Type B pancreatic cell (in vitro differentiated cells): ENCODE measurements at places on chromosomes 11 and 22. TPM values are rescaled to one million over a fixed set of nuclear protein-coding genes. Genes with fewer than 3 reads are reported as not detected.

Gene MS4A3
- total RNA-seq = not detected in 2 replicates

Gene ADM2
- total RNA-seq = 2.6 and 10.2 TPM in 2 replicates

Gene CCDC81
- total RNA-seq = 0.79 and 3.2 TPM in 2 replicates

Gene FAM118A
- total RNA-seq = 89.7 and 121 TPM in 2 replicates

Gene OR52A1
- total RNA-seq = not detected in 2 replicates

Gene FXYD2
- total RNA-seq = 40.8 and 57.5 TPM in 2 replicates

Gene FIBIN
- total RNA-seq = 0.43 and 0.65 TPM in 2 replicates

Gene PISD
- total RNA-seq = 39.5 and 47.6 TPM in 2 replicates

Gene ELMOD1
- 4.0 and 7.6 TPM in 2 replicates for total RNA-seq

Gene UBQLNL
- 0.19 and 0.39 TPM in 2 replicates for total RNA-seq

Gene MMP12
- 0.27 TPM in 1 of 2 replicates, not detected in the other for total RNA-seq

Gene CNTF
- 1.6 and 2.0 TPM in 2 replicates for total RNA-seq

Gene DDIAS
- 4.4 and 7.6 TPM in 2 replicates for total RNA-seq

Gene TMPRSS4
- 33.8 and 169 TPM in 2 replicates for total RNA-seq

DNA sequence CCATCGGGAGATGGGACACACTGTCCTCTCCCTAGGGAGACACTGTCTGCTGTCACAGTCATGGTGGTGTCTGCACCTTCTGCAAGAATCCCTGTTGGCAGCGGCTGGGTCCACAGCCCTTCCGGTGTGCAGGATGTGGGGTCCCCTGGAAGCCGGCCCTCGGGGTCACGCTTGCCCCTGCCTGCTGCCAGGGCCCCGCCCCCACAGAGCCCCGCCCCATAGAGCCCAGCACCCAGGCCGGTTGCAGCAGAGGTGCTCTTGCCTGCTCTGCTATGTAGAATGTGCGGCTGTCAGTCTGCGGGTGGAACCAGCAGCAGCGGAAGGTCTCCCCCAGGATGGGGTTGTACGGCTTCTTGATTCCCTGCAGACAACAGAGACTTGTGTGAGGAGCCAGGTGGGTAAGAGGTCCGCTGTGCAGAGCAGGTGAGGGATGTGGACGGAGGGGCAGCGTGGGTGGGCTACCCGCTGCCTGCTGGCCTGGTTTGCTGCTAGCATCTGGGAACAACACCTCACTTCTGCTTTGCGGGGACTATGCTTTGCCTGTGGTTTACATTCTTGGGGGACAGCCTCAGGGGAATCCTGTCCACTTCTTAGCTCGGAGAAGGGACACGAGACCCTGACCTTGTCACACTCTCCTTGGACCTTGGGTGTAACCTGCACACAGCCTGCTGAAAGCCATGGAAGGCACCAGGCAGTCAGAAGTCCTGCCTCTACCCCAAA lies 44.9 kb upstream of the CARS1 start:
- DNase-seq = peak; percentile 31

DNA sequence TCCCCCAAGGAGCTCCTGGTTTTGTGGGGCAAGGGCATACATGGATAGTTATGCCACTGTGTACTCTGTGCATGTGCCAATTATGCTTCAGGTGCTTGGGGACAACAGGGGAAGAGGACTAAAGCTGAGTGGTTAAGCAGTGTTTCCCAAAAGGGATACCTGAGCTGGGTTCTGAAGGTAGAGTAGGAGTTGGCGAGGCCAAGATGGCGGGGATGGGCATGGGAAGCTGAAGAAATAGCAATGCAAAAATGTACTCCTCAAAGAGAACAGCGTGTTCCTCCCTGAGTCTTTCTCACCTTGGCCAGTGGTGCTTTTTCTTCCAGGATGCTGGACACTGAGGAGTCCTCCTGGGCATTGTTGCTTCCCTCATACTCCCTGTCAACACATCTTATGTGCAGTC lies 90.0 kb upstream of the LARGE1 start:
- DNase-seq = no peak

GRCh38 chr11:57703341-57703740 lies 8.7 kb downstream of the MED19 start:
- no peak for DNase-seq

- peak; percentile 65 for DNase-seq
Observed at GRCh38 chr22:50733521-50734342, 4.3 kb upstream of the ACR start.

DNA sequence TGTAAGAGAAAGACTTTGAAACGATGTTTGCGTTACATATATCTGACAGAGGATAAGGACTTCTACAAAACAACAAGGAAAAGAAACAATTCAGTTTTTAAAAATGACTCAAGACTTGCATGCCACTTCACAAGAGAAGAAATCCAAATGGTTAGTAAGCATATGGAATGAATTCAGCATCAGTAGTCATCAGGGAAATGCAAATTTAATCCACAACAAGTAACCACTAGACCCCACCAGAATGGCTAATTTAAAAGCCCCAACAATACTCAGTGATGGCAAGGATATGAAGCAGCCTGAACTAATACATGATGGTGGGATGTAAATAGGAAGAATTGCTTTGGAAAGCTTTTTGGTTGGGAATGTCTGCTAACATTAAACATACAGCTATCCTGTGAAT lies 142.6 kb downstream of the ATXN10 start:
- DNase-seq = no peak

DNA sequence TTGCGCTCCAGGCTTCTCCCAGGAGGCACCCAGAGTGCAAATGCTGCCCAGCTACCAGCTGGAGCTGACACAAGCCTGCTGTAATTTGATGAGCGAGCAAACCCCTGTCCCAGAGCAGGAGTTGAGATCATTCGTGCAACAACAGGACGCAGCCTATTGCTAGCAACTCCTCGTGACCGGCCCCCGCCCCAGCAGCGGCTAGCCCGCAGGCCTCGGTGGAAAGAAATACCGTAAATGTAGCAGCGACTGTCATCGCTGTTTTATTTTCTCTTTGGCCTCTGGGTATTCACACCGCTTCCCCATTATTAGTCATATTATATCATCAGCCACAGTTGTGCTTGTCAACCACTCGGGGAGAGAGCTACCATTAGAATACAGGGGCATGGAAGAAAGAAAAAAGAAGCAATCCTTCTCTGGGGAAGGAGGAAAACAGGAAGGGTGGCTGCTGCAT lies 59.2 kb upstream of the ATXN10 start:
- no peak for DNase-seq

DNA sequence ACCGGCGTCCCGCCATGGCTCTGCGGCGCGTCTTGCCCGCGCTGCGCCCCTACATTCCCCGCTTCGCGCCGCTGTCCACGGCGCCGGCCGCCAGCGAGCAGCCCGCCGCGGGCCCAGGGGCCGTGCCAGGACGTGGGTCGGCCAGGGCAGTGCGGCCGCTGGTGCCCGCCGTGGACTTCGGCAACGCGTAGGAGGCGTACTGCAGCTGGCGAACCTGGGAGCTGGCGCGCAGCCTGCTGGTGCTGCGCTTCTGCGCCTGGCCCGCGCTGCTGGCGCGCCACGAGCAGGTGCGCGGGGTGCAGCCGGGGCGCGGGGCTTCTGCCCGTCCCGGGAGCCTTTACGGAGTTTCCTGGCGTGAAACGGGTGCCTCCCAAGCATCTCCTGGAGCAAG lies 20.1 kb downstream of the DGCR6L start:
- DNase-seq = no peak

DNA sequence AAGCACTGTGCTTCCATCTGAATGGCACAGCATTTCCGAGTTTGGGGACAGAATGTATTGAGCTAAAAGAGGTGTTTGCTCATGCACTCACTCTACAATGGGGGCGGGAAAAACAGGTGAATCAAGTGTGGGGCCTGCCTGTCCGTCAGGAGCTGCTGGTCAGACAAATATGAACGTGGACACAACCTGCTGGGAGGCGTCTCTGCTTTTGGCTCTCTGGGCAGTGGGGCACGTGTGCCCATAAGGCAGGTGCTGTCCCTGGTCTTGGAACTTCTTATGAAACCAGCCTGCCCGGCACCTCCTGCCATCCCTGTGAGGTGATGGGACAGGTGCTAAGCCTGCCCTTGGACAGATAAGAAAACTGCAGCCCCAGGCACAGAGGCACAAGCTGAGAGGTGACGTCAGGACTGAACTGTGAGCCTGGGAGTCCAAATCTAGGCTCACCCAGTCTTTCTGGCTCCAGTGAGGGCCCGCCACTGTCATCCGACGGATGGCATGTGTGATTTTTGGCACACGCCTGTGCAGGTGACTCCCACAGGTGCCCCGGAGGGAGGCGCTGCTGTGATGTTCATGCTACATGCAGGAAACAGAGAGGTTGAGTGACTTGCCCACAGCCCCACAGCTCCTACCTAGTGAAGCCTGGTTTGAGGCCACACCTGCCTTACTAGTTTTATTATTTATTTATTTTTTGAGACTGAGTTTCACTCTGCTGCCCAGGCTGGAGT lies 51.6 kb downstream of the SMIM38 start:
- no peak for DNase-seq

DNA sequence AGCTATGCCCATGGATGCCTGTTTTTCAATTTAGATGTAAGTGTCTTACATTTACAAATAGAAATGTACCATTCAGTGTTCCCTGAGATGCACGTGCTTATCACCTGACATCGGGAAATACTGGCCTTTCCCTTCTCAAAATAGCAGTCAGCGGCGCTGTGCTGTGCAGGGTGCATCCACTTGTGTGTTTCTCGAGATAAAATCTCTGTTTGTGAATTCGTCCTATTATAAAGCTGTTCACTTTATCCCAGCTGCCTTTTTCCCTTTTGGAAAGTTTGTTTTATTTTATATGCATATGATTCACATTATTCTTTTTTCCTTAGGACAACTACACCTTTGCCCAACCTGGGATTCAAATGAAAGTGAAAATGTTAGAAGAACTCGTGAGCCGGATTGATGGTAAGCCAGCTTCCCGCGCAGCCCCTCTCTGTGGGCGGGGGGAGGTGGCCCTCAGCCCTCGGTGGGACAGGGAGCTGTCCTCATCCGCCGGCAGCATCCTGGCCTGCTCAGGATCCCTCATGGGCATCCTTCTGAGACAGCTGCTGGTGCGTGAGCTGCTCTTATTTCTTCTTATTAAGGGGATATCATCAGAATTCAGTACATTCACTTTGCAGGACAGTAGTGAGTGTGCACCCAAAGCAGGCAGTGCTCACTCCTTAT lies 235.0 kb downstream of the TBC1D22A start:
- DNase-seq = no peak

GRCh38 chr22:45067731-45068130 lies 57.9 kb upstream of the PHF21B start:
- no peak for DNase-seq

DNA sequence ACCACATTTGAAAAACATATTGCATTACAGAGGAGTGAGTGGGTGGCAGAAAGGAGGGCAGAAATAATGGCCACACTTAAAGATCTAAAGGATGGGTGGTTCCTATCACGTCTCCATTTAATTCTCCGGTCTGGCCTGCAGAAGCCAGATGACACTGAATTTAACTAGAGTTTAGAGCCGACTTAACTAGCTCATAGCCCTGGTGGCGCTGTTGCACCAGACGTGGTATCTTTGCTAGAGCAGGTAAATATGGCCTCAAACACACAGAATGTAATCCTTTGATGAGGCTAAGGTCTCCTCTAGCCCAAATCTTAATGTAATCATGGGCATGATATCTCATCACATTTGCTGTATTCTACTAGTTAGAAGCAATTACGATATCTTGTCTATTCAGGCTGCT lies 51.5 kb upstream of the GAL start:
- DNase-seq = no peak

GRCh38 chr22:30824096-30824495 lies 129.4 kb downstream of the OSBP2 start:
- DNase-seq = no peak

- no peak for DNase-seq
Observed at GRCh38 chr11:105937331-105937730, 84.7 kb downstream of the MSANTD4 start.

DNA sequence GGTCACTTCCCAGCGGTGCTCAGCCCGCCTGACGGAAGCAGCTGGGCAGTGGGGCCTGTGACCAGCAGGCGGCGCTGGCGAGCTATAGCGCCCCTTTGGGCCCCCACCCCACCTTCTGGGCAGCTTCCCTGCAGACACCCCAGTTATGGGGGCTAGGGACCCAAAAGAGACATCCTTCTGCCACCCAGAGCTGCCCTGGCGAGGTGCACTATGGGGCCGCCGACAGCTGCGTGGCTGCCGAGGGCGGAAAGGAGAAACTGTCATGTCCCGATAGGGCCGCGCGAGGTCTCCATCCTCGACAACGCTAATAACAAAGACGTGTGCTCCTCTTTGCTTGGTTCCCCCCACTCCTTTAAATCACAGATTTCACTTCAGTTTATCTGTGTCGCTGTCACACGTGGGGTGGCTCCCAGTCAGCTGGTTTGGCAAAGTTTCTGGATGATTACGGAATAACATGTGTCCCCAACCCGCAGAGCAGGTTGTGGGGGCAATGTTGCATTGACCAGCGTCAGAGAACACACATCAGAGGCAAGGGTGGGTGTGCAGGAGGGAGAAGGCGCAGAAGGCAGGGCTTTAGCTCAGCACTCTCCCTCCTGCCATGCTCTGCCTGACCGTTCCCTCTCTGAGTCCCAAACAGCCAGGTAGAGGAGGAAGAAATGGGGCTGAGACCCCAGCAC lies 673 bp upstream of the MYO7A start:
- no peak for DNase-seq

DNA sequence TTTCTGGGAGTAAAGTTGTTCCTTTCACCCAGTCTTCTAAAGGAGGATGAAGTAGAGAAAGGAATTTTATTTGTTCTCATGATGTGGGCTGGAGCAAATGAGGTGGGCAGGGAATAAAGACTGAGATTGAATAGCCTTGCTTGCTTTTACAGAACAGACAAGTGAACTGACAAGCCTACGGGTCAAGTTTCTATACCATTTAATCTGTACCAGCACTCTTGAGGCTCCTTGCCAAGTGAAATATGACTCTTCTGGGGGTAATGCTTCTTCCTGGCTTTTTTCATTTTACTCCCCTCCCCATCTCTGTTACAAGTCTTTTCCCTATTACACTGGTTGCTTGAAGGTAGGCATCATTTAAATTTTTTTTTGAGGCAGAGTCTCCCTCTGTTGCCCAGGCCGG lies 54.8 kb downstream of the CSTPP1 start:
- DNase-seq = no peak

- DNase-seq = no peak
Observed at GRCh38 chr11:112590764-112591163, 330.1 kb upstream of the PLET1 start.

DNA sequence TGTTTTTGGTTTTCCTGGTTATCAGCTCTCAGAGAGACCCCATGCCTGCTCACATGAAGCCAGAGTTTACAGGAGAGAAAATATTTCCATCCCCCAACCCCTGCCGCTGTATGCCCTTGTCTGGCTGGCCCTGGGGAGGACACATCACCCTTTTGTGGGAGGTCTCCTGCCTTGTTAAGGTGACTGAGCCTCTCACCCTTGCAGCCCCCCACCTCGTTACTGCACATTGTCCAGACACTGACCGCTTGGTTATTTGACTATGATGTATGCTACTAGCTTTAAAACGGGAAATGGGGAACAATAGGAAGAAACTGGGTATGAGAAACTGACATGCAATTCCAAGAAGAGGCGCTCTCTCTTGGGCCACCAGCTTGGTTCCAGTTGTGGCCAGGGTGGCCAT lies 51.1 kb upstream of the RFPL3 start:
- DNase-seq = no peak

DNA sequence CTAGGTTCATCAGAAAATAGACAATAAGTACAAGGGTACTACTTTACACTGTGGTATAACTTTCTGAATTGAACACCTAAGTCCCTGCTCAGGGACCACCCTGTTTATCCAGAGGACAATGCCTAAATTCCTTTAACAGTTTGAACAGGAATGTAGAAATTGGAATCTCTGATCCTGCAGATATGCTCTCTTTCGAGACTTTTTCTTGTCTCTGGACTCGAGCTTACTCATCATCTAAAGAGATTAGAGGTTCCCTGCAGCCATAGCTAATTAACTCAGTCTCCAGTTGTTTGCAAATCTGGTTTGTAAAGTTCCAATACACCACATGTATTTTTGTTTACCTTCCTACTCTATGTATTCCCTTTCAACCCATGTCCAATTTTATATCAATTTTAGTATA lies 1.0 kb downstream of the HOATZ start:
- DNase-seq = no peak

- no peak for DNase-seq
Observed at GRCh38 chr11:107493117-107493516, 35.5 kb upstream of the CWF19L2 start.
